Islet precursor cell (in vitro differentiated cells): ENCODE measurements at places on chromosomes 12 and 14.
A peak's percentile ranks its signal among the peaks of the same experiment; 100 is the strongest.

DNA sequence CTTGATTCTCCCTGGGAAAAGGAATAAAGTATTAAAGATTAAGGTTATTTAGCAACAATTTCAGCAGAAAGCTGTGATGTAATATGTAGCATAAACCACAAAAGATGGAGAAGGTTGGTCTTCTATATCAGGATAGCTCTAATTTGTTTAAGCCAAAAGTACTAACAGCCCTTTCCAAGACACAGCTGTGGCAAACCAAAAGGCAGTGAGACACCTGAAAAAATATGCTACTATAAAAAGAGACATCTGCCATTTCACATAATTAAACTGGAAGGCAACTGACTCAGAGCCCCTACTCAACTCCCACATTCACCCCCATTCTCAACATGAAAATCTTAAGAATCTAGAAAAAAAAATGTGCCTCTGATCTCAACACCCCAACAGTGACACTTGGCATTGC is 390.2 kb upstream of the PRICKLE1 start:
- no peak for DNase-seq

DNA sequence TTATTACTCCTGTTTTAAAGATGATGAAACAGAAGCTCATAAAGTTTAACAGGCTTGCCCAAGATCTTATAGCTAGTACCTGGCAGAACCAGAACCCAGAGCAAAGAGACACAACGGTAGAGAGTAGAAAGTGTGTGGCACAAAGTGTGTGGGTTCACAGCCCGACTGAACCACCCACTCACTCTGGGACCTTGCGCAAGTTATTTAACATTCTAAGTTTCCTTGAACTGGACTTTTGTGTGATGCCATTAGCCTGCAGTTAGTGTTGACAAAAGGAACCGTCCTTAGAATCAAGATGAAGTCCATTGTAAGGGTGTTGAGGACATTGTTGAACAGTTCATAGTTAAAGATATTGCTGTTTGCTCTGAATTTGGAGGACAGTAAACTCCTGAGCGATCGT is 29.9 kb upstream of the RIC8B start:
- DNase-seq, result no peak

DNA sequence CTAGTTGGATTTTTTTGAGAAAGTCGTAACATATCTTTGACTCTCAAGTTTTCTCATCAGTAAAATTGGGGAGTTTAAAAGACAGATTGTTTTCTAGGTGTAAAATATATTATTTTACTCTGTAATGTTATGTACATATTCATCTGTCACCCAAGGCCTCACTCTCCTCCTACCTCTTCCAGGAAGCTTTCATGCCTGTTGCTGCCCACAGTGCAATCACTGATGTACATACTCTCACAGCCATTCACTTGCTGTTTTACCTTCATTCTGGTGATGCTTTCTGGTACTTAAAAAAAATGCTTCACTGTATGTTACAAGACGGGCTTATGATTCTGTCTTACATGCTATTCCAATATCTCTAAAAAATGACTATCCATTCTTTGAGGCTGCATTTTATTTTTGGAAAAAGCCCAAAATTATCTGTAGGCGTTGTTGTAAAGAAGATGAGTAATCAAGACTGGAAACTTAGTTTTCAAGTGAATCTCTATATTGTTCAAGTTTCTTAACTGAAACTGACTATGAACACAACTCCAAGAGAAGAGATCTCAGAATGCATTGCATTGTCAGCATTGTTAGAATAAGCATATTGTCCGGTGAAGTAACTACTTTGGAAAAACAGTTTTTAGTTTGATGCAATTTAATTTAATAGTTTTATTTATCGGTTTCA is 82.5 kb downstream of the LMO3 start:
- no peak for DNase-seq

- peak; percentile 6 for DNase-seq
Observed at GRCh38 chr12:116933091-116933490, 22.3 kb downstream of the FBXW8 start.

DNA sequence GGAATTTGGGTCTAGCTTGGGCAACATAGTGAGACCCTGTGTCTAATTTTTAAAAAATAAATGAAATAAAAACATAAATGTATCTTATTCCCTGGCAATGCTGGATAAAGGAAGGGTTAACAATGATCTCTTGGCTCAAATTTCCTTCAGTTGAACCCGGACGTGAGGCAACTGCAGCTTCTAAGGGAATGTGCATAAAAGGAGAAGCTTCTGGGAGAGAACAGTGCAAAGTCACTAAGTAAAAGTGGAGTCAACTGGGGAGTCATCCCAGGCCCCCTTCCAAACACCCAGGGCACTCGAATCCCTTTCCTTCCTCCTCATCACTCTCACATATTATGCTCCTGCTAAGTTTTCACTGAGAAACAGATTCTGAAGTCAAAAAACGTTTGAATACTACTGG is 147.3 kb downstream of the PPM1H start:
- no peak for DNase-seq

GRCh38 chr12:23671881-23672280 is 277.6 kb downstream of the SOX5 start:
- no peak for DNase-seq

DNA sequence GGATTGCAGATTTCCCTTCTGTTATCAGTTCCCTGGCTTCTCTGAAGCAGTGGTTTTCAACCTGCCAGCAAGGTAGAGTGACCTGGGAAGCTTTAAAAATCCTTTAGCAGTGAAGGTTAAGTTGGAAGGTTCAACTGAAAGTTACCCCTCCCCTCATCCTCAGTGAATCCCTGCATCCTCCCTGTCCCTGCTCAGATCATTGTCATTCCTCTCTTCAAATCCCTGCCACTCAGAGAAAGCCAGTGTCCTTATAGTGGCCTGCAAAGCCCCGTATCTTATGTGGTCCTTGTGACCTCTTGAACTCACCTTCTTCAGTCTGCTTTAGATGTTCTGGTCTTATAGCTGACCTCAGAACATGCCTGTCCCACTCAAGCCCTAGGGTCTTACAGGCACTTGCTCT is 53.6 kb downstream of the PPM1A start:
- no peak for DNase-seq

DNA sequence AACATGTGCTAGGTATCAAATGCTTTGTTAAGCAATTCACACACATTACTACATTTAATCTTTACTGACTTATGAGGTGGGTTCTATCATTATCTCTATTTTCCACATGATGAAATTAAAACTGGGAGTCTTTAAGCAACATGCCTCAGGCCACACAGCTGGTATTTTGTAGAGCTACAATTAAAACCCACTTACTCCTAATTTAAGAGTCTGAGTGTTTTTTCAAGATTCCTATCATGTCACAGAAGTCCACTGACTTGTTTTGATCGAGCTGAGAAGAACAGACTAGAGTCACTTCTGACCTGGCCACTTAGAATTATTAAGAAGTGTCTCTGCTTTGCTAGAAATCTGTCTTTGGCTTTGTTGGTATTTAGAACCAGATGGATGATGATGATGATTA is 670.7 kb downstream of the NRXN3 start:
- no peak for DNase-seq
